Sciatic nerve (tissue), 2 donors: ENCODE measurements at places on chromosomes 3 and 15. TPM values are rescaled to one million over a fixed set of nuclear protein-coding genes. Genes with fewer than 3 reads are reported as not detected.

PLA2G4E gene
- not detected for total RNA-seq

DNA sequence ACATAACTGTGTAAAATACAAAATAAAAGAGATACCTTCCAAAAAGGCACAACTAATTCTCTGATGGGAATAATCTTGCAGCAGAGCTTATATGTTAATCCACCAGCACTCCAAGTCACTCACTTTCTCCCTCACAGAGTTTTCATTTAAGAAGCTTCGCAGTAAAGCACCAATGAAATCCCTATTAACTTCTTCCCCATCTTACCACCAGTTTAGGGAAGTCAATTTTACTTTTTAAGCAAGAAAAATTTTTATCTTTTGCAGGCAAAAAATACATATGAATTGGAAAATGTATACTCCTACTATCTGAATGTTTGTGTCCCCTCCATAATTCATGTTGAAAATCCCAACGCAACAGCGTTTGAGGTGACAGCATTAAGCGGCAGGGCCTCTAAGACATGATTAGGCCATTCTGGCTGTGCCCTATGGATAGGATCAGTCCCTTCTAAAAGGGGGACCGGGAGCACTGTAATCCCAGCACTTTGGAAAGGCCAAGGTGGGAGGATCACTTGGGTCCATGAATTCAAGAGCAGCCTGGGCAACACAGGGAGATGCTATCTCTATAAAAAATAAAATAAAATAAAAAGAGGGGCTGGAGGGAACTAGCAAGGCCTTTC lies 435.8 kb downstream of the SHQ1 start:
- DNase-seq = no peak

- DNase-seq = no peak
Measured at GRCh38 chr3:142434503-142434902, 13.3 kb downstream of the XRN1 start.

GRCh38 chr3:12705374-12705926 lies 41.5 kb upstream of the RAF1 start:
- no peak for DNase-seq

PCCB gene
- total RNA-seq = 26.2 TPM

DNA sequence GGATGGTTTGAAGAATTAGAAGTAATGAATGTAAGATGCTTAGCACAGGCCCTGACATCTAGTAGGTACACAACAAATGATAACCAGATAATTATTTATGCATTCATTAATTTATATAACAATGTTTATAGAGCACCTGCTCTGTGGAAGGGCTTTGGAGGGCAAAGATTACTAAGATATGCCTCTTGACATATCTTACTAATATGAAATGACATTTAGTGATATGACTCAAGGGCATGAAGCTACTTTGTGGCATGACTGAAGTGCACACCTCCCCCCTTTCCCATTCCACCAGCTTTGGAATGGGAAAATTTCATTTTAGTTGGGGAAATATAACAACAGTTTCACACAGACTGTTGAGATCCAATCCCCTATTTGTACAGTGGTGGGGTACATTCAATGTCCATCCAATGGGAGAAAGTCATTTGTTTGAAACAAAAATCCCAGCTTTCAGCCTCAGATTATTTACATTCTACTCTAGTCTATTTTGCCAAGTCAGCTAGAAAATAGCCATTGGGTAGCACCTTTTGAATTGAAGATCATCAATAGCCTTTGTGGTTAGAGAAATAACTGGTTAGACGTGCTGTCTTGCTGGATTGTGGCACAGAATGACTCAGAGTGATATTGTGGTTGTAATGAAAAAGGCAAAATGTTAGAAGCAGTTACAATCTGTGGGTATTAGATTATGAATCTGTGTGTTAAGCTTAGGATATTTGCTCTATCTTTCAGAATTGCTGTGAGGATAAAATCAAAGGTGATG lies 72.9 kb downstream of the MOBP start:
- DNase-seq = no peak
